Substantia nigra (tissue), 51 donors: ENCODE measurements at places on chromosomes 16 and 17.

GRCh38 chr16:24580665-24581064 is 41.3 kb downstream of the RBBP6 start:
- DNase-seq = no peak

GRCh38 chr16:72189865-72190371 is 18.0 kb upstream of the PMFBP1 start:
- no peak for DNase-seq

- no peak for DNase-seq
Observed at GRCh38 chr17:61335105-61335844, 64.4 kb upstream of the TBX2 start.

GRCh38 chr16:6682142-6682811 is 650.4 kb upstream of the RBFOX1 start:
- DNase-seq = peak; percentile 4

GRCh38 chr17:46881015-46881414 is 29.6 kb downstream of the WNT9B start:
- DNase-seq = no peak

GRCh38 chr16:83903751-83904150 is 4.8 kb downstream of the MLYCD start:
- peak; percentile 12 for DNase-seq

DNA sequence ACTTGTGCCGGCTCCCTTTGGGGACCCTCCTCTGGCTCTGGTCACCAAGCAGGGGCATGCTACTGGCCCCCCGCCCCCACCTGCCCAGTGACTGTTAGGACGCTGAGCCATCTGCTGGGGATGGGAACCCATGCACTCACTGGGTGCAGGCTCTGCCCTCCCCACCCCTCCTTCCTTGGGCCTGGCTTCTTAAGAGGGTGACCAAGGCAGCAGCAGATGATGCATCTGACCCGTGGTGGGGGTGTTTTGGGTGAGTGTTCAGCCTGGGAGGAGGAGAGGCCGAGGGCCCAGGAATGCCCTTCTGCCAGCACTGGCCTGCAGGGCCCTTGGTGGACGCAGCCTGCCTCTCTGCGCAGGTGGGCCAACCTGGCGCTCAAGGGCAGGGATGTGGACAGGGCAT is 19.2 kb upstream of the MTSS2 start:
- no peak for DNase-seq

DNA sequence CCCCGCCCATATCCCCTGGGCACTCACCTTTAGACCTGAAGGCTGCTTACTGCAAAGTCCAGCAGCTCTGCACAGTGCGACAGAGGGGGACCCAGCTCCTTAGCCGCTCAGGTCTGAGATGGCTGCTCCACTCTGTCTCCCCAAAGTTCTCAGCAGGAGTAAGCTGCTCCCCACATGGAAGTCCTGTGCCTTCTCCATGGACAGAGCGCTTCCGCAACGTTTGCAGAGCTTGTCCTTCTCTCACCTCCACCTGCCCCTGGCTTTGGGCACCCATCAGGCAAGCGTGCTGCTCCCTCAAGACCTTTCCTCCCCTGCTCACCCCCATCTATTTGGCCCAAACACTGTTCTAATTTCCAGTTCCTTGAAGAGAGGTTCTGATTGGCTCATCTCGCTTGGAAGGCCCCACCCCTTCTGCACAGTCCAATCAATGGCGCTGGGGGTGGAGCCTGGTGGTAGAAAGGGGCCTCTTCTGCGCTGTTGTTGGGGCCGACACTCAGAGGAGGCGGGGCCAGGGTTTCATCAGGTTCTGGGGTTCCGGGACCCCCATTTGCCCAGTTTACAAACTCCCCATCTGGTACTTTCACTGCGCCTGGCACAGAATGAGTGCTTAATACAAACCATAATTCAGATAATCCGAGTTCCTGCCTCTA is 137.2 kb downstream of the CYLD start:
- DNase-seq = no peak

DNA sequence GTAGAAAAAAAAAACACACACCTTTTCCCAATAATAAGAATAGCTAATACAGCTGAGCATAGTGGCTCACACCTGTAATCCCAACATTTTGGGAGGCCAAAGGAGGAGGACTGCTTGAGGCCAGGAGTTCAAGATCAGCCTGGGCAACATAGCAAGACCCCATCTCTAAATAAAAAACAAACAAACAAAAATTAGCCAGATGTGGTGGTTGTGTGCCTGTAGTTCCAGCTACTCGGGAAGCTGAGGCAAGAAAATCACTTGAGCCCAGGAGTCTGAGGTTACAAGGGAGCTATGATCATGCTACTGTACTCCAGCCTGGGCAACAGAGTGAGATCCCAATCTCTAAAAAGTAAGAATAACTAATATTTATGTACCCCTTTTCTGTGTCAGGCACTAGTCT is 42.8 kb upstream of the GFOD2 start:
- no peak for DNase-seq

GRCh38 chr16:19393226-19394111 is 24.2 kb upstream of the TMC5 start:
- no peak for DNase-seq

- DNase-seq = no peak
Observed at GRCh38 chr16:89050119-89050867, 43.4 kb upstream of the ACSF3 start.

DNA sequence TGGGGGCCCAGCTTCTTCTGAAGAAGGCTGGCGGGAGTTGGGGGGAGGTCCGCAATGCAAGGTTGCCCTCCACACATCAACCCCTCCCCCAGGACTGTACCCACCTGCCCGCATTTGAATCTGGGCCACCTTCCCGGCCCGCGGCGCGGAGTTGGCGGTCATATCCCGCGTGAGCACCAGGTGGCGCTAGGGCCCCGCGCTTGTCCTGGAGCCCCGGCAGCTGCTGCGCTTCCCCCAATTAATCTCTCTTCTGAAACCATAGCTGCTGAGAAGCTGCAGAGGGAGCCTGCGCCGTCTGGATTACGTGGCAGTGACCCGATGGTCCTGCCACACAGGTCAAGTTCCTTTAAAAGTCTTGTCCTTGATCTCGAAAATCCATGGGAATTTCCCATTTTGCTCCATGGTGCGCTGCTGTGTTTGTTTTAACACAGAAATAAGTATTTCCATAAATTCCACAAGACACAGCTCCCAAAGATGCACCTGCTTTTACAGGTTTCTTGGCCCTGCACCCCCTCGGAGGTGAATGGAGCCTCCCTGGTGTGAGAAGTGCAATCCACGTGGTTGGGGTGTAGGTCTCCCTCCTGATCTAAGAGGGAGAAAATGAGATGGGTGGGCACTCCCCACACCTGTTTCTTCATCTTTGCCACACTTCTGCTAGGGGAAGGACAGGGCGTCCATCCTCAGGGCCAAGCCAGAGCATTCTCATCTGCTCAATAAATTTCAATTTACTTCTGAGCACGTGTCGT is 22.1 kb downstream of the COX4I1 start:
- DNase-seq = peak; percentile 32

DNA sequence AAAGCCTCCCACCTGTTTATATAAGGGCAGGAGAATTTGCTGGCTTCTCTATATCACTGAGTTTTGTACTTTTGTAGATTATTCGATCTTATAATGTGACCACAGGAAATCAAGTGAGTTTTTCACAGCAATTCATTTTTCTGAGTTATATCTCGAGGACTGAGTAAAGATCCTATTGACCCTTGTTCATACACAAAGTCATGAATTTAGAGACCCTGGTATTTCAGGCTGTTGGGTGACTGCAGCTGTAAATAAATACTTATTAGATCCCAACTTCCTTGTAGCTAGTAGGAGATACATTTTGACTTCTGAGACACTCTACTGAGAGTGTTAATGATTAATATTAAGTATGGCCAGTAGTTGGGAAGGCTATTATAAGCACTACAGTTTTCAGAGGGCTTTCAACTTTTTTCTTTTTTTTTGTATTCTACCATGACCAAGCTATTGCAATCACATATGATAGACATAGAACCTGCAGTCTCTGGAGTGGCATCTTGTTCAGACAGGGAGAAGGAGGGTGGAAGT is 3.2 kb upstream of the KRT20 start:
- DNase-seq = no peak

- DNase-seq = no peak
Observed at GRCh38 chr16:10664720-10665126, 30.0 kb downstream of the TEKT5 start.

- no peak for DNase-seq
Observed at GRCh38 chr17:7016886-7017826, 4.7 kb downstream of the RNASEK start.

GRCh38 chr16:15644267-15644961 is 1.5 kb upstream of the MARF1 start:
- DNase-seq = no peak

GRCh38 chr16:48575471-48576050 is 34.4 kb downstream of the N4BP1 start:
- no peak for DNase-seq

- no peak for DNase-seq
Observed at GRCh38 chr17:77957235-77957856, 1.2 kb upstream of the TNRC6C start.

DNA sequence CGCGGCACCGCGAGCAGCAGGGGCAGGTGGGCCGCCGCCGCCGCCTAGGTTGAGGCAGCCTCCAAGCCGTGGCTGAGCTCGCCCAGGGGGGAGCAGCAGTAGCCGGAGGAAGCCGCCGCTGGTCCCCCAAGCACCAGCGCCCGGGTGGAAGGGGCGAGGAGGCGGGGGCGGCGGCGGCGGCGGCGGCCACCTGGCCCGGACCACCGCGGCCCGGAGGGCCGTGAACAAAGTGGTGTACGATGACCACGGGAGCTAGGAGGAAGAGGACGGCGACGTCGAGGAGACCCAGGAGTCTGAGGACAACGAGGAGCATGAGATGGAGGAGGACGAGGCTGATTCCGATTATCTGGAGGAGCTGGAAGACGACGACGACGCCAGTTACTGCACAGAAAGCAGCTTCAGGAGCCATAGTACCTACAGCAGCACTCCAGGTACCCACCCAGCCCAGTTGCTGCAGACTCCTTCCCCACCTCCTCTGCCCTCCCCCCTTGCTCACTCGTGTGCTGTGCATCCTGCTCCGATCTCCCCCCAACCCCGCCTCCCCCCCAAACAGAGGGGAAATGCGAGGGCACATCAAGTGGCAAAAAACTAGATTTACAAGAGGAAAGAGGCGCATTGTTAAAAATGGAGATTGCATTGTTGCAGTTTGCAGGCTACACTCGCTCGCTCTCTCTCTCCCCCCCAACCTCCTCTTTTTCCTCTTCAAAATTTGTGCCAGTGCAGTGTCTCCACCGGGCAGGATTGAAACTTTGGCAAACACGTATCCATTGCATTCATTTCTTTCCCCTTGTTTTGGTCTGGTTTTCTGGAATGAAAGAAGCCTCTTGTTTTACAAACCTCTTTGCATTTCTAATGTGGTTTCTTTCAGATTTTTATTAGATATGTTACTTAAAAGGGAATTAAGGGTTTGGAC is 41.8 kb upstream of the AMZ2 start:
- DNase-seq = no peak

GRCh38 chr17:58822148-58823050 is 66.7 kb downstream of the PPM1E start:
- no peak for DNase-seq

- DNase-seq = no peak
Observed at GRCh38 chr17:7133424-7133823, 18.8 kb upstream of the ASGR2 start.
